A549 treated with CORT108297 at 1 μM for 4 hours (cell line): ENCODE measurements at places on chromosomes 2 and 18. TPM values are rescaled to one million over a fixed set of nuclear protein-coding genes. Genes with fewer than 3 reads are reported as not detected.

GREB1L gene
- total RNA-seq, result 1.4 to 2.9 TPM (median 1.9 TPM) in 5 replicates

PTPRN gene
- 1.1 to 1.9 TPM (median 1.6 TPM) in 5 replicates for total RNA-seq

LYG2 gene
- total RNA-seq, result not detected in 5 replicates

TDRD15 gene
- total RNA-seq, result not detected in 5 replicates

C2orf72 gene
- 5.5 to 8.2 TPM (median 6.4 TPM) in 5 replicates for total RNA-seq
